Activated CD4-positive, alpha-beta T cell treated with anti-CD3 and anti-CD28 coated beads, Interleukin-2, amount 10 ng/mL, durations not matched to agents 7 days and 5 days (primary cell): ENCODE measurements at places on chromosomes 16 and 17. TPM values are rescaled to one million over a fixed set of nuclear protein-coding genes. Genes with fewer than 3 reads are reported as not detected.

DNA sequence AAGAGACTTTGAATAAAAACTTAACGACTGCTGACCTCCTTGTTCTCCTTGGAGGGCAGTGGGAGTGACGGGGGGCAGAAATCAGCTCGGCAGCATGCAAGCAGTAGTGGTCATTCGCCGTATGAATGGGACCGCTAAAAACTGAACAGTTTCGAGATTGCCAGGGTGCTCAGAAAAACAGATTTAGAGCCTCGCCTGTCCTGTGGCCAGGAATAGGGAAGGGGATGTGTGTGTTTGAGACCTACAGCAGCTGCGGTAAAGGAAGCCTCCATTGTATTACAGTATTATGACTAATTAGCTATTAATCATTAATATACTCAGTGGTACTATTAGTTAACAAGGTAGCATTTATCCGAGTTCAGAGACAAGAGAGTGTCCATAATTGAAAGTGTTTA lies 670 bp upstream of the ZNF652 start:
- H3K4me3 ChIP-seq = peak overlapping the region; percentile 78
- peak overlapping the region; percentile 84 for H3K27ac ChIP-seq
- no peak for DNase-seq
- H3K27me3 ChIP-seq = no peaks in the 10 kb centered on the region

Gene RAB11FIP4
- total RNA-seq = 34.4 TPM

DNA sequence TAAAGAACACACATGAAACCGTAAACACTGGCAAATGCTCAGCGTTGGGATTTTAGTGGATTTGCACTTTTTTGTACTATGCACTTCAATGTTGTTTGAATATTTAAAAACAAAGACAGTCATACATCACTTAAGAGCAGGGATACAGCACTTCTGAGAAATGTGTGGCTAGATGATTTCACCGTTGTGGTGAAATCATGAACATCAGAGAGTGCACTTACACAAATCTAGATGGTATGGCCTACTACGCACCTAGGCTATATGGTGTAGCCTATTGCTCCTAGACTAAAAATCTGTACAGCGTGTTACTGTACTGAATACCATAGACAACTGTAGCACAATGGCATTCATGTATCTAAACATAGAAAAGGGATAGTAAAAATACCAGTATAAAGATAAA lies 37.6 kb upstream of the CNEP1R1 start:
- H3K4me1 ChIP-seq = peaks cover 20% of the 10 kb centered on the region
- DNase-seq = no peak
- no peaks in the 10 kb centered on the region for H3K36me3 ChIP-seq
- no peak overlapping the region for H3K4me3 ChIP-seq

Gene WIPI1
- total RNA-seq = 34.4 TPM

Gene TRIM65
- total RNA-seq = 26.5 TPM

- peak overlapping the region; percentile 65 for H3K27ac ChIP-seq
- peak; percentile 25 for DNase-seq
- no peak overlapping the region for H3K4me3 ChIP-seq
Measured at GRCh38 chr17:5526821-5527598, 40.6 kb downstream of the MIS12 start.

Gene ZDHHC7
- total RNA-seq = 33.9 TPM

- DNase-seq = no peak
- H3K27me3 ChIP-seq = no peaks in the 10 kb centered on the region
- peaks cover 13% of the 10 kb centered on the region for H3K4me1 ChIP-seq
Measured at GRCh38 chr17:7225711-7226331, 6.1 kb downstream of the ACADVL start.

Gene ZNF750
- not detected for total RNA-seq

Gene KIF2B
- total RNA-seq = not detected

Gene IL21R
- 45.6 TPM for total RNA-seq

Gene TBC1D3G
- total RNA-seq = not detected

Gene KRT25
- total RNA-seq = not detected

Gene GAS7
- total RNA-seq = 0.27 TPM

- H3K27ac ChIP-seq = no peak overlapping the region
- H3K27me3 ChIP-seq = no peaks in the 10 kb centered on the region
- no peak overlapping the region for H3K4me3 ChIP-seq
Measured at GRCh38 chr17:64111831-64112230, 18.1 kb downstream of the ERN1 start.

- H3K27ac ChIP-seq = peak overlapping the region; percentile 67
- H3K27me3 ChIP-seq = no peaks in the 10 kb centered on the region
- peaks cover 21% of the 10 kb centered on the region for H3K4me1 ChIP-seq
- DNase-seq = no peak
- no peak overlapping the region for H3K4me3 ChIP-seq
- peaks cover 2% of the 10 kb centered on the region for H3K36me3 ChIP-seq
Measured at GRCh38 chr16:78749745-78750268, 650.4 kb downstream of the WWOX start.

Gene SPATA32
- 0.27 TPM for total RNA-seq

DNA sequence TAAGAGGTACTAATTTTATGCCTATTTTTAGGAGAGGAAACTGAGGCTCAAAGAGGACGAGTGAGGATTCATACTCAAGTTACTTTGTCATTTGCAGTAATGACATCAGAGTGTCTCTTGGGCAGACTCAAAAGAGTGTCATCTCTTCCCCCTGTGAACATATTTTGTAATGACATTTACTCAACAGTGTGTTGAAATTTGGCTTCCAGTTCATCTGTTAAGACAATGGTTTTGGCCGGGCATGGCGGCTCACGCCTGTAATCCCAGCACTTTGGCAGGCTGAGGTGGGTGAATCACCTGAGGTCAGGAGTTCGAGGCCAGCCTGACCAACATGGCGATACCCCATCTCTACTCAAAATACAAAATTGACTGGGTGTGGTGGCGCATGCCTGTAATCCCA lies 28.9 kb downstream of the WFDC1 start:
- no peak overlapping the region for H3K27ac ChIP-seq
- no peaks in the 10 kb centered on the region for H3K36me3 ChIP-seq
- no peak for DNase-seq
- no peak overlapping the region for H3K4me3 ChIP-seq

DNA sequence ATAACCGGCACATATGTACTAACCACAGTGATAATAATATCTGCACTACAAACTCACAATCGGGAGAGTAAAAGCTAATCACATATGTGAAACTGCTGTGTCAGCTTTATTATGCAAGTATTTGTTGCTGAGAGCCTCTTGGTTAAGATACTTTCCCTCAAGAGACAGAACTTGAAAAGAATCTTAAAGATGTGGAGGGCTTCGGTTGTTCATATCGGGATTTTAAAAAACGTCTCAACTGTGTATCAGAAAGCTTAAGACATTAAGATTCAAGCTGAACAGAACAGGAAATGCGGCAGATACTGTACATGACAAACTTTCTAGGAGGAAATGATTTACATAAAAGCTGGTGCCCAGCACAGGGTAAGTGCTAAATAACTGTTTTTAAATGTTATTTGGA lies 27.5 kb upstream of the HLF start:
- peaks cover 23% of the 10 kb centered on the region for H3K27me3 ChIP-seq
- no peak overlapping the region for H3K4me3 ChIP-seq
- no peak overlapping the region for H3K27ac ChIP-seq
- H3K4me1 ChIP-seq = peaks cover 18% of the 10 kb centered on the region
- no peaks in the 10 kb centered on the region for H3K36me3 ChIP-seq

Gene MYO1D
- 2.0 TPM for total RNA-seq

DNA sequence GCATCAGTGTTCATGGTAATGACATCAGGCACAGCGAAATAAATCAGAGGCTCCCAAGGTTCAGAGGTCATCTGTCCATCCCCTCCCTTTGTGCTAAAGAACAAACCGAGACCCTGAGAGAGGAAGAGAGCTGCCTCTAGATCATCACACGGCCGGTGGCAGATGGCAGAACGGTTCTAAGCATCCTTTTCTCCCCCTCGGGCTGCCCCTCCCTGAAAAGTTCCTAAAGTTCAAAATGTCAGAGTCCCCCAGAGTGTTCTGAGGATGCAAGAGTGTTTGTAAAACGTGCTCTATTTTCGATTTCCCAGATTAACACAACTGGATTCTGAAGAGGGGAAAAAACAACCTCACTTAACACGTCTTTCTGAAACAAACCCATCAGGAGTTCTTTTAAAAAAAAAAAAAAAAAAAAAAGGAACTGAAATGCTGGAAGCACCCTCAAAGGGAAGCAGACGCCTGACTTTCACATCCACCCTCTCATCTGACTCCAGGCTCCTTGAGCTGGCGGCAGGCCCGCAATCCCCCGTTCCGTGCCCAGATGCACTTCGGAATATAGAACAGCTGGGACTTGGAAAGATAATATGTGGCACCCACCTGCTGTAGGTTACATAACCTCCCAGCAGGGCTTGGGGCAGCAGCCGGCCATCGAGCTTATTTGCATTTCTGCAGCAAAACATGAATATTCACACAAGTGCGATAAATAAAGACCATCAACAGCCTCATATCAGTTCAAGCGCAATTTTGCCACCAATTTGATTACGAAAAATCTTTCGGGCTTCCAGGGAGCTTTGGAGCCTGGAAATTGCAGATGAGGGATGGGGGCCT lies 115.5 kb upstream of the SMURF2 start:
- no peak for DNase-seq
- H3K27ac ChIP-seq = no peak overlapping the region
- peaks cover 13% of the 10 kb centered on the region for H3K36me3 ChIP-seq
- H3K4me1 ChIP-seq = peaks cover 36% of the 10 kb centered on the region
- H3K27me3 ChIP-seq = peaks cover 16% of the 10 kb centered on the region

Gene BIRC5
- 113 TPM for total RNA-seq

Gene CCP110
- 50.6 TPM for total RNA-seq

GRCh38 chr16:2810651-2811050 lies 6.4 kb upstream of the PRSS21 start:
- no peaks in the 10 kb centered on the region for H3K4me1 ChIP-seq
- H3K27me3 ChIP-seq = peaks cover 11% of the 10 kb centered on the region
- no peaks in the 10 kb centered on the region for H3K36me3 ChIP-seq
- DNase-seq = no peak

Gene SULT1A1
- total RNA-seq = 11.1 TPM

Gene CNGB1
- total RNA-seq = not detected

DNA sequence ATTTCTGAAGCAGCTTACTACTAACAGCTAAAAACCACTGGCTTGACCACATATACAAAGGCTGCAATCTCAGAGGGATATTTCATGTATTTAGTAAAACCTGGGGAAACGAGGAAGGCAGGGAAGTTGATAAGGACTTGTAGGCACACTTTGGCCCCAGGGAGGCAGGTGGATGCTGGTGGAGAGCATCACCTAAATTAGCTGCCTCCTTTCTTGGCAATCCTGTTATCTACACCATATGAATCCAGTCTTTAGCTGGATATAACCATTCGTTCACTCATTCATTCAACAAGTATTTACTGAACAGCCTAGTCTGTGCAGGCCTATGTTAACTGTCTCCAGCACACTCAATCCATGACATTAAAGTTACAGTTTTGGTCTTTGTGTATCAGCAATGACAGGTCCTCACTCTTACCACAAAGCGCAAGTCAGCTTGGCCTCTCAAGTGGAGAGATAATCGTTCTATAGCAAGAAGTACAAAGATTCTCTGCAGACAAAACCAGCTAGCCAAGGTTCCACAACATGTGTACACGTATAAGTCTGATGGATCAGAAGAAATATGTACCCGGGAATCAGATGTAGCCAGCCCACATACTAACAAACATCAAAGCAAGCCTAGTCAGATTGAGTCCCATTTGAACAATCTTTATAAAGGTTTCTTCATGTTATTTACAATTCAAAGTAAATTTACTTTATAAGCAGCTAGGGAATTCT lies 10.8 kb downstream of the MRPS23 start:
- H3K4me1 ChIP-seq = peaks cover 6% of the 10 kb centered on the region
- H3K27me3 ChIP-seq = no peaks in the 10 kb centered on the region
- no peak for DNase-seq

DNA sequence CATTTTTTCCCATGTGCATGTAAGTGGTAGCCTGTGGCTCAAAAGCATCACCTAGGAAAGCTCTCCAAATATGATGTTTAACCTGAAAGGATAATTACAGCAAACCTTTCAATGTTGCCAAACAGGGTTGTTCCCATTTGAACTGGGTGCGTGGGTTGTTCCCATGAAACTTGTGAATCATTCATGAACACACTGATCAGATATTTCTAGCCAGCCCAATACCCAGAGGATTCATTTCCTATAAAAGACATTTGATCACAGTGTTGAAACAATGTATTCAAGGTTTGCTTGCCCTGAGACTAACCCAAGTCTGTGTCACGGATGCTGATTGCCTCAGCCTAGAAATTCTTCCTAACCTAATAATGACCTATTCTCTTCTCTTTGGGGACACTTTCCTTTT lies 12.9 kb downstream of the KRT39 start:
- no peak overlapping the region for H3K27ac ChIP-seq
- H3K4me1 ChIP-seq = no peaks in the 10 kb centered on the region
- no peaks in the 10 kb centered on the region for H3K36me3 ChIP-seq
- no peak for DNase-seq

Gene KRT9
- total RNA-seq = not detected

GRCh38 chr17:47208744-47209488 lies at the start of gene MYL4:
MYL4 (plus strand) TSS chr17:47209348; CDS start chr17:47209423, 75 bp downstream.
- H3K4me3 ChIP-seq = no peak within 1 kb of the TSS
- no peaks in the 10 kb centered on the region for H3K36me3 ChIP-seq
- no peak within 1 kb of the TSS for H3K27ac ChIP-seq
- peaks cover 39% of the 10 kb centered on the region for H3K4me1 ChIP-seq
- peaks cover 14% of the 10 kb centered on the region for H3K27me3 ChIP-seq

GRCh38 chr16:78822509-78822908 lies 723.1 kb downstream of the WWOX start:
- no peak overlapping the region for H3K27ac ChIP-seq
- DNase-seq = no peak
- H3K4me1 ChIP-seq = no peaks in the 10 kb centered on the region
- H3K27me3 ChIP-seq = no peaks in the 10 kb centered on the region

GRCh38 chr17:60314423-60314822 lies 77.5 kb downstream of the USP32 start:
- DNase-seq = no peak
- no peak overlapping the region for H3K27ac ChIP-seq
- H3K4me1 ChIP-seq = peaks cover 9% of the 10 kb centered on the region
- H3K27me3 ChIP-seq = no peaks in the 10 kb centered on the region
- no peak overlapping the region for H3K4me3 ChIP-seq

- no peak overlapping the region for H3K27ac ChIP-seq
- peaks cover 2% of the 10 kb centered on the region for H3K27me3 ChIP-seq
- no peaks in the 10 kb centered on the region for H3K36me3 ChIP-seq
- no peak for DNase-seq
- no peak overlapping the region for H3K4me3 ChIP-seq
Measured at GRCh38 chr16:63998-64913, 8.2 kb downstream of the RHBDF1 start.

Gene ITGB3
- total RNA-seq = 0.52 TPM

DNA sequence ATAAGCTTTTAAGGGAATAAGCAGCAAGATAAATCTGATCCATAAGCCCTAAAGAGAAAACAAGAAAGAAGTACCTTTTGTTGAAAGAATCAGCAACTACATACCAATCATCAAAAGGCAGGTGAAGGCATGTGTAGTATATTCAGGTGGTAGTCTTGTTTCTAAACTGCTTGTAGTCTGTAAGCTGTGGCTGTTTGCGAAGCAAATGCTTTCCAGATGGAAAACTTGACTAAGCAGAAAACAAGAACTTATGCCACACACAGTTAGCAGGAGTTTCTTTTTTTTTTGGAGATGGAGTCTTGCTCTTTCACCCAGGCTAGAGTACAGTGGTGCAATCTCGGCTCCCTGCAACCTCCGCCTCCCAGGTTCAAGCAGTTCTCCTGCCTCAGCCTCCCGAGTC lies 5.7 kb downstream of the CBX1 start:
- DNase-seq = no peak
- no peak overlapping the region for H3K4me3 ChIP-seq
- H3K27ac ChIP-seq = no peak overlapping the region
- peaks cover 32% of the 10 kb centered on the region for H3K4me1 ChIP-seq
